Prostate gland (tissue), 2 donors: ENCODE measurements at places on chromosomes 1 and 21. TPM values are rescaled to one million over a fixed set of nuclear protein-coding genes. Genes with fewer than 3 reads are reported as not detected.

CREB3L4 gene
- total RNA-seq = 109 TPM

- no peak overlapping the region for H3K4me3 ChIP-seq
- DNase-seq = no peak
- H3K36me3 ChIP-seq = no peaks in the 10 kb centered on the region
- no peaks in the 10 kb centered on the region for H3K27me3 ChIP-seq
- no peak overlapping the region for H3K27ac ChIP-seq
Observed at GRCh38 chr1:199639453-199639852, 388.1 kb upstream of the NR5A2 start.

- no peaks in the 10 kb centered on the region for H3K36me3 ChIP-seq
- no peak overlapping the region for H3K27ac ChIP-seq
- no peaks in the 10 kb centered on the region for H3K27me3 ChIP-seq
- H3K4me3 ChIP-seq = no peak overlapping the region
- H3K4me1 ChIP-seq = peaks cover 3% of the 10 kb centered on the region
Observed at GRCh38 chr1:41245659-41246058, 3.6 kb upstream of the SCMH1 start.

GRCh38 chr1:117575586-117576225 lies 30.1 kb upstream of the TENT5C start:
- no peak for DNase-seq
- H3K4me3 ChIP-seq = no peak overlapping the region

GRCh38 chr1:67651031-67651430 lies 34.0 kb upstream of the GADD45A start:
- no peak overlapping the region for H3K4me3 ChIP-seq
- no peaks in the 10 kb centered on the region for H3K36me3 ChIP-seq

- DNase-seq = no peak
- no peaks in the 10 kb centered on the region for H3K4me1 ChIP-seq
- H3K27ac ChIP-seq = no peak overlapping the region
Observed at GRCh38 chr1:48026275-48026674, 29.1 kb upstream of the TRABD2B start.

GRCh38 chr1:63773815-63774616 lies at the start of gene ROR1:
Gene ROR1, plus strand, starts transcription at chr1:63774017.
- H3K4me3 ChIP-seq = peak within 1 kb of the TSS; percentile 54
- DNase-seq = peak; percentile 82
- no peaks in the 10 kb centered on the region for H3K4me1 ChIP-seq
- peak within 1 kb of the TSS; percentile 80 for H3K27ac ChIP-seq
- H3K27me3 ChIP-seq = no peaks in the 10 kb centered on the region

DNA sequence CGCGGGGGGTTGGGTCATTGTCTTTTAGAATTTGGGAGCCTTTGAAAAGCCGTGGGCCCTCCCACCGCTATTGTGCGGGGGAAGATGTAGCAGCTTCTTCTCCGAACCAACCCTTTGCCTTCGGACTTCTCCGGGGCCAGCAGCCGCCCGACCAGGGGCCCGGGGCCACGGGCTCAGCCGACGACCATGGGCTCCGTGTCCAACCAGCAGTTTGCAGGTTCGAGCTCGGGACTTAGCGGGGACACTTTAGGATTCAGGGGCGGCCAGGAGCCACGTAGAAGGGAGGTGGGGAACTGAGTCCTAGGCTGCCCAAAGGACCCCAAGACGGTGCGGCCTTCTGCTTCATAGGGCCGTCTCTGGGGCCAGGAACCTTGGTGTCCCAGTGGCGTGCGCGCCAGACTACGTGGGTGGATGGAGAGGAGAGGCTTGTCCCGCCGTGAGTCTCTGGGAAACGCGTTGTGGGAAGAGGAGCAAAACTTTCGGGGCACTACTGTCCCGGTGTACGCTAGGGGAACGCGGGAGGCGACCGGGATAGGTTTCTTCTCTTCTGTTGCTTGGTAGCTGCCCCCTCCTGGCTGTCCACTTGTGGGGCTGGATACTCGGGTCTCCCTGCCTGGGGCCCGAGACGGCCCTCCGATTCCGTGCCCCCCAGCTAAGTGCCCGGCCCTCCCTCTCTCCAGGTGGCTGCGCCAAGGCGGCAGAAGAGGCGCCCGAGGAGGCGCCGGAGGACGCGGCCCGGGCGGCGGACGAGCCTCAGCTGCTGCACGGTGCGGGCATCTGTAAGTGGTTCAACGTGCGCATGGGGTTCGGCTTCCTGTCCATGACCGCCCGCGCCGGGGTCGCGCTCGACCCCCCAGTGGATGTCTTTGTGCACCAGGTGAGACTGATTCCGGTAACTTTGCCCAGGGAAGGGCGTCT lies at the start of gene LIN28A:
Gene LIN28A, plus strand, starts transcription at position 112 of the 918 bp plus-strand sequence. Its CDS starts 75 bp downstream, at position 187.
- DNase-seq = no peak
- H3K36me3 ChIP-seq = no peaks in the 10 kb centered on the region
- no peak within 1 kb of the TSS for H3K4me3 ChIP-seq

PIGR gene
- 91.7 TPM for total RNA-seq

DNA sequence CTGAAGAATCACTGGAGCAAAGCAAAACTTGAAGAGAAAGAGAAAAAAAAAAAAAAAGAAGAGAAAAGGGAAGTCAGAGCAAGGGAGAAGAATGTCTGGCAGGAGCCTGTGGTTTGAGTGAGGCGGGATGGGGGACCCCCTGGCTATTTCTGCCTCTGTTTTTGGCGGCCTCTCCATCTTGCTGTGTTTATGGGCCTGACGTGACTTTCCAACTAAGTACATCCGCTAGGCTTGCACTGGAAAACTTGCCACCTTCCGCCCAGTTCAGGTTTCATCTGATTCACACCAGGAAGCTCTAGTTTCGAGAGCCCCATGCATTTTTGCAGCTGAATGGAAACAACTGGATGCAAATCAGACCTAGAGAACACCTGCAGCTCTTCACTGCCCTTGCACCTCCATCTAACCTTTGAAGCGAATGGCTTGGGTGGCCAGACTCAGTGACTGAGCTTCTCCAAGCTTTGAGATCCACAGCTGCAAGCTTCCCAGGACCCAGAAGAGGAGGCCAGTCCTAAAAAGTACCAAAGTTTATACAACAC lies 28.0 kb downstream of the TBX15 start:
- H3K4me1 ChIP-seq = no peaks in the 10 kb centered on the region
- no peaks in the 10 kb centered on the region for H3K36me3 ChIP-seq
- no peak for DNase-seq
- H3K27me3 ChIP-seq = no peaks in the 10 kb centered on the region

MAP10 gene
- 6.2 TPM for total RNA-seq

DNA sequence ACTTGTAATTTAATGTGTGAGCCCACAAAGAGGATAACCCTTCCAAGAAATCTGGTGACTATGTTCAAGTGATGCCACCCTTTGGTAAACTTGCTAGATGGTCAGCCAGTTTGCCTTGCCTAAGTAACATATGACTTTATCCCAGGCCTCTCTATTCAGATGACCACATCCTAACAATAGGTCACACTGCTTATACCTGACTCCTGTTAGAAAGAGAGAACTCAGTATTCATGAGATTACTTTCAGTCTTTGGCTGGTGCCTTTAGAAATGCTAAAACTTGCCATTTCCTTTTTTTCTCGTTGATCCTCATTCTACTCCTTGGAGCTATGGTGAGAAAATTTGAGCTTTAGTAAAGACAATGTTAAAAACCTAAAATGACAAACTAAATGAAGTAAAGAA lies 28.5 kb upstream of the SERBP1 start:
- H3K4me1 ChIP-seq = no peaks in the 10 kb centered on the region
- no peaks in the 10 kb centered on the region for H3K27me3 ChIP-seq
- no peaks in the 10 kb centered on the region for H3K36me3 ChIP-seq
- DNase-seq = no peak

BTBD8 gene
- 15.7 TPM for total RNA-seq

GRCh38 chr1:221011145-221011544 lies 131.9 kb downstream of the HLX start:
- H3K36me3 ChIP-seq = no peaks in the 10 kb centered on the region
- H3K27me3 ChIP-seq = no peaks in the 10 kb centered on the region
- H3K4me1 ChIP-seq = no peaks in the 10 kb centered on the region
- no peak for DNase-seq

SPATA46 gene
- not detected for total RNA-seq
